ENCODE measurements at places on chromosomes 1 and 21.
A peak's percentile ranks its signal among the peaks of the same experiment; 100 is the strongest.

DNA sequence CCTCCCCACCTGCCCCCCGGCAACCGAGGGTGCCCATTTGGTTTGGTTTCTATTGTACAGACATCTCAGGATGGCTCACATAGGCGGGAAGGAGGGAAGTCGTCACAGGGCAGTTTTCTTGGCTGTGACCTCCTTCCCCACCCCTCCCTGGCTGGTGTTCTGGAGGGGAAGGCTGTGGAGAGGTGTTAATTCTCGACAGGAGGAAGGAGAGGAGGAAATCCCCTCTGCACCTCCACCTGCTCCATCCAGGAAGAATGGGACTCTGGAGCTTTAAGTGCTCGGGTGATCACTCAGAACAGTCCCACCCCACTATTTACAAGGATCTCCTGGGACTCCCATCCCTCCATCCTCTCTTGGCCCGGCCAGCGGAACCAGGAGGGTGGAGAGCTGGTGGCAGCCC lies 7.6 kb downstream of the MEX3A start:
- no peak for DNase-seq

DNA sequence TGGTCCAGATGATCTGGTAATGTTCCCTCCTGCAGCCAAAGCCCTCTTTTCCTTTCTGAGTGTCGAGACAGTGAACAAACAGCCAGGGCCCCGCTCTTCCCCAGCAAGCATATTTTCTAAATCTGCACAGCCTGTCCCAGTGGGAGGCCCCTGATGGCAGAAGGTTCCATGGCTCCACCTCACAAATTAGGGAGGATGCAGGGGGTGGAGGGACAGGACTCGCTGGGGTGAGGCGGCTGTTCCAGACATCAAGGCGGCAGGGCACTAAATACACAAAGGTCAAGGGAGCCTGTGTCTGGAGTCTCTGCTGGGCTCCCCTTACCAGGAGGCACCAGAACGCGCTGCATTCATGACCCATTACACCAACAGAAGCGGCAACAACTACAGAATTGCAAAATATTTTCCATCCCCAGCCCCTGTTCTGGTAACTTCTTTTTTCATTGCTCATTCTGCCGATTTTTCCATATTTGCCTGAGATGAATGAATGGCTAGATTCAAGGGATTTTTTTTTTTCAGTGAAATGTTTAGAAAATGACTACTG lies 27.0 kb upstream of the PRELP start:
- DNase-seq = no peak

GRCh38 chr1:18676332-18676781 lies 45.7 kb downstream of the PAX7 start:
- DNase-seq = no peak

GRCh38 chr21:28152732-28153131 lies 839.9 kb downstream of the LTN1 start:
- no peak for DNase-seq

- DNase-seq = no peak
These were observed 15.4 kb downstream of the ZNHIT6 start for GRCh38 chr1:85692730-85693314.

- no peak for DNase-seq
These were observed 76.6 kb downstream of the DMRTB1 start for GRCh38 chr1:53535846-53536245.

DNA sequence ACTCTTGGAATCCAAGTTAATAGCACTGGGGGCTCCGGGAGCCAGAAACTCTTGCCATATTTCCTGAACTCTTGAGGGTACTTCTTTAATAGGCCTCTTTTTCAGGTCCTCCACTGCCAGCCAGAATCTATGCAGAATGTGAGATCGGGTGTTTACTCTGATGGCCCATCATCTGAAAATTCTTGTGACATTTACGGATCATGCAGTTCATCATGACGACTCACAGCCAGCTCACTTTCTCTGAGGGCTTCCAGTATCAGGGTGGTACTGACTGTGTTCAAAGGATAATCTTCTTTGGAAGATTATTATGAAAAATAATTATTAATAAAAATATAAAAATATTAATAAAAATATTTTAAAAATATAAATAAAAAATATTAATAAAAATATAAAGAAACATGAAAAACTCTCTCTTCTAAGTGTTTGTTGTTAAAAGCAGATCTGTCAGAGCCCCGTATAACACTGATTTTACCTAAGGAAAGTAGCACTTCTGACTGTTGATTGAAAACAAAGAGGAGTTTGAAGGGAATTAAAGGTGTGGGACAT lies 194.3 kb upstream of the GREM2 start:
- DNase-seq = no peak

GRCh38 chr1:247173431-247173830 lies 1.6 kb upstream of the ZNF124 start:
- DNase-seq = no peak

DNA sequence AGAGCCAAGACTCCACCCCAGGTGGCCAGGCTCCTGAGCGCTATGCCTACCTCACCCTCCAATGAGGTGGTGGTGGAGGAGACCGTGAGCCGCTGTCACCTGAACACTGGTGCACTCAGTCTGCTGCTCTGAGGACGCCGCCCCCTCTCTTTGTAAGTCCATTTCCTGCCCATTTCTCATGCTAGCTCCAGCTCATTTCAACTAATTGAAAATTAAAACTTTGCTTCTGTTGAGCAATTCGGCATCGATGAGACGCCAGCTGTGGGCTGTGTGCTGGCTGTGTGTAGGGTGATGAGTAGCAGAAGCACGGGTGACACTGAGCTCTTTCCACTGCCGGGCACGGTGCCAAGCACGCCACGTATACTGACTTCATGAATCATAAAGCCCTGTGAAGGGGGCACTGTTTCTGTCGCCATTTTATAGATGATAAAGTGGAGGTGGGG lies 11.2 kb downstream of the TNFRSF1B start:
- peak; percentile 90 for DNase-seq

Data from CD8-positive, alpha-beta memory T cell (primary cell).